ENCODE measurements at places on chromosomes 6 and 20.

DNA sequence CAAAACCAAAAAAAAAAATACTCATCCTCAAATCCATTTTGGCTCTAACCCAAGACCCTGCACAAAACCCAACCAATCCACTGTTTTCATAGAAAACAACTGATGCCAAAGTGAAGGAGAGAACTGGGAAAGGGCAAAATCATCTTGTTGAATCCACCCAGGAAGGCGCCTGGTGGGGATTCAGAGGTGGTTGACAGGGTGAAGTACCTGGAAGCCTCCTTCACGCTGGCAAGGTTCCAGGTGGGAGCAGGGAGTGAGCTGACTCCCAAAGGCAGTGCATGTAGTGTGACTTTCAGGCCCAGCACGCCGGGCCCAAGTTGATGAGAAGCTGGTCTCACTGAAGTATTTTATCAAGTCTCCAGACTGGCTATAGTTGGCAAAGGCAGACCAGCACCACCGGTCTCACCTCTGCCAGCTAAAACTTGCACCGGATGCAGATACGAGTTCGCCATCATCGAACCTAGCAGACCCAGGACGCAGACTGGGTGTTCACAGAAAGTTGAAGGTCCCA, 16.5 kb downstream of the PPP1R10 start:
- DNase-seq = no peak

GRCh38 chr20:3613821-3614440, 49.3 kb downstream of the GFRA4 start:
- peak; percentile 8 for DNase-seq

- no peak for DNase-seq
Observed at GRCh38 chr6:63964366-63964765, 328.8 kb downstream of the PHF3 start.

- DNase-seq = no peak
Observed at GRCh38 chr6:110353457-110354001, 4.6 kb downstream of the METTL24 start.

GRCh38 chr6:69581581-69581980, 215.2 kb downstream of the LMBRD1 start:
- no peak for DNase-seq
